Astrocyte of the hippocampus (primary cell): ENCODE measurements at places on chromosomes 11 and 22.
A peak's percentile ranks its signal among the peaks of the same experiment; 100 is the strongest.

- DNase-seq = peak; percentile 4
Measured at GRCh38 chr11:62242021-62242420, at the start of gene SCGB1D2. TSS of gene SCGB1D2 (plus strand) at chr11:62242239. CDS start at chr11:62242308, 69 bp downstream.

DNA sequence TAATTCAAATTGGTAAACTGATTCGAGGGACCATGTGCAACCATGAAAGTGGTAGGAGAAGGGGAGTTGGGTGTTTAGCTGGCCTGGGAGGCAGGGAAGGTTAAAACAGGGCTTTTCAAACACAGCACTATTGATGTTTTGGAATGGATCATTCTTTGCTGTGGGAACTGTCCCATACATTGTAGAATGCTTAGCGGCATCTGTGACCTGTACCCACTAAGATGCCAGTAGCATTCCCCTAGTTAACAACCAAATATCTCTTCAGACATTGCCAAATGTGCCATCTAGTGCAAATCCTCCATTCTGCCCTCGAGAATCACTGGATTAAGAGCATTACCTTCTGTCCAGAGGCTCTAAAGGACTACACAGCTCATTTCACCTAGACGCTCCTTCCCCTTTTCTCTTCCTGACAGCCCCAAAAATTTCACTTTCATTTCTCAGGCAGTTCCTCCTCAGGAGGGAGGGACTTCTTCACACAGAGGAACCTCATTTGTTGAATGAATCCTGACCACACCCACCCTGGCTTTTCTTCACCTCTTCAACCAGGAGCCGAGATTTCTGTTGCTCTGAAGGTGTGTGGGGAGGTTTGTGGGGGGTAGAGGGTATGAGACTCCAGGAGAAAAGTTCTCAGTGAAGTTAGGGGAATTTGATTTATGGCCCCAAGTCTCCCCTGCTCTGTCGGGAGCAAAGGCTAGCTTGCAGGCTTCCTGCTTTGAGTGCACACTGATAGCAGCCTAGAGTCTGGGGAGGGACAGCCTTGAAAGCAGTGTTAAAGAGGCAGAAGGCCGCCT lies at the start of gene TRIM34:
Gene TRIM34 (plus strand): TSS at position 513 of the 791 bp plus-strand sequence. CDS start 7,331 bp downstream, outside the sequence.
- peak; percentile 59 for DNase-seq

DNA sequence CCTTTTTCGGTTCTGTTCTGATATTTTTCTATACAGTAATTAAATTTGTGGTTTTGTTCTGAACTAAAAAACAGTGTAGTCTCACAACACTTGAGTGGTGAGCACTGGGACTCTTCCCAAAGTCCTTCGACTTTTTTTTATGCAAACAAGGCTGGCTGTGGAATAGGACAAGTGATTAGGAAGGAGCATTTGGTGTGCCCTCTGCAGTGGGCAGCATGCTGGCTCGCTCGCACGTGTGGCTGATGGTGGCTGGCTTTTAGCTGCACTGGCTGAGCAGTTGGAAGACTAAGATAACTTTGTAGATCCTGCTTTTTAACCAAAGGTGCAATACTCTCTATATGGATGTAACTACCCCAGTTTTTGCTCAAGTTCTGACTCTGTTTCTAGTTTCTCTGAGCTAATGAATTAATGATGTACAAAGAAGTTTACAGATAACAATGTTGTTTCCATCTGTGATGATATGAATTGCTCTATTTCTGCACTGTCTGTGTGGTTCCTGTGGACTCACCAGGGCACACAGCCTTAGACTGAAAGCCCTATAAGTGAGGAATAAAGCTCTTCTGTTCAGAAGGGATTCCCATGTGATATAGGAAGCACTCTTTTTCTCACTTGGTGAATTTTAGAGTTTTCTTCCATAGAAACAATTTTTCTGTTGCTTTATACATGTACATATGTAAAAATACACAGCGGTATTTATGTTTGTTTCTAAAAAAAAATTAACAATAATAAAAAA lies 143.1 kb upstream of the RASSF10 start:
- DNase-seq = no peak

- DNase-seq = no peak
Measured at GRCh38 chr11:44529895-44530412, 35.5 kb upstream of the CD82 start.

GRCh38 chr11:61793083-61793828 lies 545 bp downstream of the FEN1 start:
- no peak for DNase-seq

DNA sequence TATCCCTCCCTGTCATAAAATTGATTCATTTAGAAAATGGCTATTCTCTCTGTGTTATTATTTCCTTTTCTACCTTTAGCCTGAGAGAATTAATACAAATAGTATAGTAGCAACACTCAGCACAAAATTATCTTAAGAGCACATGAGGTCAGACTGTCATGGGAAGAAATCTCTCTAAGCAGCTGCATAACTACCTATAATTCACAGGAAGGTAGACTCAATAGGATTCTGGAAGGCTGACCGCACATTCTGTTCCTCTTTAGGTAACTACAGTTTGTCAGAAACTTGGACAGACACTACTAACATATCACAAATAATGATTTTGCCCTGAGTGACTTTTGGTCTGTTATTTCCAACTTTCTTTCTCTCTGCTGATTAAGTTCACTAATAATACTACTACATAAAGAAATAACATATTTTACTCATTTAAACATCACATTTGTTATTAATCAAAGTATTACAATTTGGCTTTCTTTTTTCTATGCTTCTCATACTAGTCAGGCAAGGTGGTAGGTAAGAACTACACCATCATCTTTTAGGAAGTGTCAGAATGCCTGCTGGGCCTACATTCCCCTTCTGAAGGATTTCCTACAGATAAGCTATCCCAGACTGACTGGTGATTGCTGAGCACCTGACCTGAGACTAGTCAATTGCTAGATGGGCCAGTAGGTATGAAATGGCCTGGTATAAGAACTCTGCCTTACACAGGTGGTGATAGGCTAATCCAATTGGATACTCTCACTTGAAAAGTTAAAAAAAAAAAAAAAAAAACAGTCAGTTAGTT lies 325.1 kb downstream of the DLG2 start:
- no peak for DNase-seq

DNA sequence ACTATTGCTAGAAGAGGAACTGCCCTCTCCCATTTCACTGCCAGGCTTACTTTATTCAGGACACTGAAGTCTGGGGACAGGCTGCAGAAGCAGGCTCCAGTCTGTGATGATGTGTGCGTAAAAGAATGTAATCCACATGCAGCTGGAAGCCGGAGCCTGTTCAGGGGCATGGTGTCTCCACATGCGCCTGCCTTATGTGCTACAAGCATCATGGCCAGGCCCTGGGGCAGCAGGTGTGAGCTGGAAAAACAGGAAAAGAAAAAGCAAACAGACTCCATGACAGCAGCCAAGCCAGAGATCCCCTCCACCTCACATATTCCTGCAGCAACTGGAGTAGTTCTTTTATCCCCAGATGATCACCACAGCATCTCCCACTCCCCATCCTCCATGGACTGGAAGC lies 33.4 kb downstream of the ARFGAP2 start:
- peak; percentile 71 for DNase-seq

- DNase-seq = peak; percentile 84
Measured at GRCh38 chr11:73323464-73323863, 15.4 kb downstream of the ARHGEF17 start.

DNA sequence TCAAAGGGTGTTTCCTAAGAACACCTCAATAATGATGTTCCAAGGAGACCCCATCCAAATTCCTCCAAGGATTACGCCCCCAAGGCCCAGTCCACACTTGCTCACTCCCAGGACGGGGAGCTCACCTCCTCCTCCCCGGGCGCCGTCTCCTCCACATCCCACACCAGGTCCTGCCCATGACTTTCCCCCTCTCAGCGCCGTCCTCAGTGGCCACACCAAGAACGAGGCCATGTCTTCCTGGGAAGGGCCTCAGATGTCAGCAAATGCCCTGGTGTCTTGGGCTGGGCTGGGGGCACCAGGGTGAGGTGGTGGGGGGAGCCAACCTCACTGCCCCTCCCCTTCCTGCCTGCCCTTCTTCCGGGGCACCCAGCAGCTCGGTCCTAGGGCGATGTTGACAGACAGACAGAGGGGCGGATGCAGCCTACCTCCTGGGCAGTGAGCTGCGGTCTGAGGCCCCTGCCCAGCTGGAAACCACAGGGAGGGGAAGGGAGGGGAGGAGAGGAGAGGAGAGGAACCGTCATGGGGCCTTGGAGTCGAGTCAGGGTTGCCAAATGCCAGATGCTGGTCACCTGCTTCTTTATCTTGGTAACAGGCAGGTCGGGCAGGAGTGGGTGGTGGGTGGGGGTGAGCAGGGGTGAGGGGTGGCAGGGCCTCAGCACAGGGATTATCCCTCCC lies at the start of the genes C11orf21 and TSPAN32:
Gene C11orf21 (minus strand): TSS at position 288 of the 675 bp plus-strand sequence. CDS start 110 bp downstream, at position 178.
Gene TSPAN32 (plus strand): TSS at position 383 of the 675 bp plus-strand sequence. CDS start 137 bp downstream, at position 520.
- peak; percentile 76 for DNase-seq

DNA sequence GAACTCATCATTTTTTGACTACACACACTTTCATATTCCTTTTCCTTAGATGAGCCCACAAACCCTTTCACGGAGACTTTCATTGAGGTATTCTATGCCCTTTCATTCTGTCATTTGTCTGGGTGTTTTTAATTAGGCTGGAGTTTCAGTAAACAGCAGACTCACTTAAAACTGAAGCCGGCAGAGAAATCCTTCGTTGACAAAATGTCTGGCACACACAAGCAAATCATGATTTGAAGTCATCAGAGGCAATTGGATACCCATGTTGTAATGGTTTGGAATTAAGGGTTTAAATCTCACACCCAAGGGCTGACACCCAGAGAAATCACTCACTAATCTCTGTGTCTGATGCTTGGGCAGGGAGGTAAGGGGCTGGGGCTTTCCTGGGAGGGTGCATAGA lies 127.1 kb downstream of the EHF start:
- no peak for DNase-seq

- no peak for DNase-seq
Measured at GRCh38 chr22:48327721-48328120, 1500.0 kb downstream of the BRD1 start.

GRCh38 chr22:20581503-20582170 lies 74.2 kb downstream of the MED15 start:
- DNase-seq = no peak

GRCh38 chr11:48307760-48308386 lies 1.9 kb downstream of the OR4S1 start:
- peak; percentile 55 for DNase-seq

DNA sequence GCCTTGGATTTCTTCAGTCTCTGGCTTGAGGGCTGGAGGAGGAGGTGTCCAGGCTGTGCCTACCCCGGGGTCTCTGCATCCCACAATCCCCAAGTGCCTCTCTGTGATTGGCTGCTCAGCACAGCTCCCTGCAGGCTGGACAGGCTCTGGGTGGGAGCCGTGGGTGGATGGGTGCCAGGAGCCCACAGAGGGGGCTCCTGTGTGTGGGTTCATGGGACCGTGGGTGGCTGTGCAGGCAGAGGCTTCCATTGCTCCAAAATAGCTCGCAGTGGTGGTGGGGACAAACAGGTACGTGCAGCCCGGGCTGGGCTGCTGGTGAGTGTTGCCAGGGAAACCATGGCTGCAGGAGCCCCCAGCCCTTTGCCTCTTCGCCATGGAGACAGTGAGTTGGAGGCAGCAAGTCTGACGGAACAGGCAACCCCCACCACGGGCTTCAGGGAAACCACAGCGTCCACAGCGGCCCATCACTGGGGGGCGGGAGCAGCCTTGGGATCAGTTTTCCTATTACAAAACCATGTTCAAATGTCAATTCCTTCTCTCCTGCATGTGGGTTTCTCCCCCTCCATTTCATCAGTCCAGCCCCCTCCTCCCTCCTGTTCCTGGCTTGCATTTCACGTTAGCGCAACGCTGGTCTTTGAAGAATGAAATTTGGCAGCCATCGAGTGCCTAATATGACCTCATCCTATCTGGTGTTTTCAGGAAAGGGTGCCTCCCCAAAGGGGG lies 155.2 kb downstream of the TRIM29 start:
- peak; percentile 11 for DNase-seq

GRCh38 chr11:14378171-14378570 lies 19.2 kb upstream of the RRAS2 start:
- no peak for DNase-seq

DNA sequence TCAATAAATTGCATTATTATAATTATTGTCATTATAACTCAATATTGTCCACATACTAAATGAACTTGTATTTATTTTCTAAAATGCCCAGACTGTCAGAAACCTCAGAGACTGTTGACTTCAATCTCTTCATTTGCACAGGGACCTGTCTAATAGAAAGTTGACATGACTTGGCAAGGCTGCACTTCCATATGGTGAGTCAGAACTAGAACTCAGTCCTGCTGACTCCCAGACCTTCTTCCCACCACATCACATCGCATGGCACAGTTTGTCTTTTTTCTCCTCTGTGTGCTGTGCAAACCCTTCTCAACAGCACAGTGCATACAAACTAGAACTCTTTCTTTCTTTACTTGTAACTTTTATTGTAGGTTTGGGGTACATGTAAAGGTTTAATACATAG lies 215.1 kb upstream of the BLID start:
- no peak for DNase-seq

DNA sequence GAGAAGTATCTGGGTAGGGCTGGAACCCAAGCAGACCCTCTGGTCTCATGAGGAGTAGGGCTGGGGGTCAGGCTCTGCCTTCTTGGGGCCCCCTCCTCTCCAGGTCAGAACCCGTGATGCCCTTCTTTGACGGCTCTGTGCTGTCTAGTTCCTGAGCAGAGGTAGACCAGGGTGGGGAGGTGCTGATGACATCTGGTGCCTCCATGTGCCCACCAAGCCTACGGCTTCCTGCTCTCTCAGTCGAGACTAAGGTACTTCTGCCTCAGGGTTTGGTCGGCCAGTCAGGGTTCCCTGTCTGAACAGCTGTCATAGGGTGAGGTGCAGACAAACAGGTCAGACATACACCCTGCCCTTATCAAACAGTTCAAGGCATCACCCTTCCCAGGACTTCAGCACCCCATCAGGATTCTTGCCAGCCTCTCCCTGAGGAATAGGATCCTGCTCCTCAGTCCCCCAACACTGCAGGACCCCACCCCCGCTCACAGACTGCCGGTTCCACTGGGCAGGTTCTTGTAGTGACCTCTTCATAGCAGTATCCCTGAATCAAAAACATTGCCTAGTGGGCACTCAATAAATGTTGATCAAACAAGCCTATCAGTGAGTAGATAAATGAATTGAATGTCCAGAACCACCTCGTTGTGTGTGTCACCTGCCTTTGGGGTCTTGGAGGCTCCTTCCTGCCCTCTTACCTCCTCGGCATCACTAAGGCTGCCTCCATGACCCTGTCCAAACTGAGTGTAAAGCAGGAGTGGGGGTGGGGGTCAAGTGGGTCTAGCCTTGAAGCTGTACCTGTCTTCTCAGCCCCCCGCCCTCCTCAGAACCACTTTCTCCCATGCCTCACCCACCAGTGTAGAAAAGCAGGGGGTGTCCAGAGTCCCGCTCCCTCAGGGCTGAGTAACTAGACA lies 158.2 kb downstream of the BUD13 start:
- DNase-seq = no peak

DNA sequence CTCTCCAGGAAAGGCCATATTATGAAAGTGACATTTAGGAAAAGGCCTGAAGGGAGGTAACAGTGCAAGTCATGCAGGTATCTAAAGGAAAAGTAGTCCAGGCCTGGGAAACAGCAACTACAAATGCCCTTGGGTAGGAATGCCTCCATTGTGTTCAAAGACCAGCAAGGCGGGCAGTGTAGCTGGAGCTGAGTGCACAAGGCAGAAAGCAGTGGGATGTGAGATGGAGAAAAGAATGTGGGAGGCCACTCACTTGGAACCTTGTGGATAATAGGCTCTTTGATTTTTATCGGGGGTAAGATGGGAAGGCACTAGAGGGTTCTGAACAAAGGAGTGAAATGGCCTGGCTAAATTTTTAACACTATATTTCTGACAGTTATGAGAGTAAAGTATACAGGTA lies 188.6 kb downstream of the PGR start:
- DNase-seq = no peak

GRCh38 chr11:27129686-27130085 lies 89.1 kb downstream of the BBOX1 start:
- DNase-seq = no peak

- no peak for DNase-seq
Measured at GRCh38 chr11:14579646-14580045, 59.5 kb upstream of the PSMA1 start.

- DNase-seq = no peak
Measured at GRCh38 chr22:34973016-34973415, 92.9 kb upstream of the ISX start.
